Lung (tissue), 17 donors: ENCODE measurements at places on chromosomes 1 and 21. TPM values are rescaled to one million over a fixed set of nuclear protein-coding genes. Genes with fewer than 3 reads are reported as not detected.

The CD101 gene
- 17.8 TPM for polyA plus RNA-seq

DNA sequence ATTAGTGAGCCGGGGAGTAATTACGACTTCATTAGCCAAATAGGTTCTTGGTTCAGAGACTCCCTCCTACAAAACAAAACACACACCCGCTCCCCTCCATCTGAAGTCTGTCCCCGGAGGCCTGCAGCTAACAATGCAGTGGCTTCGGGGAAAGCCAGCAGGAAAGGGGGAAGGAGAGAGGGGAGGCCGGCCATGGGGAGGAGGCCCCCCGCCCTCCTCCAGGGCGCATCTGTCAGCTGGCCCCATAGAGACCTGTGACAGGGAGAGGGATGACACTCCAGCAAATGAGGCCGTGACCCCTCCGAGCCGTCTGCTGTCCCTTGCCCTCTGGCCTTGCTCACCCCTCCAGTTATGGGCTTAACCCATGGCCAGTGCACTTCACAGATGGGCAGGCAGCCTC is 12.1 kb upstream of the CNTN2 start:
- no peak for DNase-seq
- H3K36me3 ChIP-seq: no peaks in the 10 kb centered on the region
- H3K27me3 ChIP-seq: peaks cover 13% of the 10 kb centered on the region

- no peak for DNase-seq
- H3K27ac ChIP-seq: no peak overlapping the region
- no peaks in the 10 kb centered on the region for H3K36me3 ChIP-seq
Observed at GRCh38 chr1:116448785-116449385, 75.8 kb downstream of the ATP1A1 start.

DNA sequence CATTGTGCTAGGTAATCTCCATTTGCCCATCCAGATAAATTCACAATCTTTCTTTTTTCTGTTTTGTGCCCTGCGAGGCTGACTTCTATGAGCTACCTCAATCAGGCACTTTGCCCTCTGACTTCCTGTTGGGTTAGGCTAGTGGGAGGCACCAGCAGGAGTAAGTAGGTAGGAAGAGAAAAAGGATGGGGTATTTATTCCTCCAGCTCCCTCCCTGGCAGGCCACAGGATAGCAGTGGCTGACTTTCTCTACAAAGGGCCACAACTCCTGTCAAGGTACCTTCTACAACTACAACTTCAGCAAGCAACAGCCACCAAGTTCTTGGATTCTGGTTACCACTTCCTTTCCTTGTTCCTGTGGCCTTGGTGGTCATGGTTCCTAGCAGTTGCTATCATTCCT is 18.8 kb upstream of the GORAB start:
- no peak for DNase-seq
- no peaks in the 10 kb centered on the region for H3K4me1 ChIP-seq
- no peaks in the 10 kb centered on the region for H3K36me3 ChIP-seq
- H3K4me3 ChIP-seq: no peak overlapping the region
- no peak overlapping the region for H3K27ac ChIP-seq

GRCh38 chr21:45355573-45355972 is 49.4 kb upstream of the COL18A1 start:
- peaks cover 25% of the 10 kb centered on the region for H3K4me1 ChIP-seq
- peak; percentile 64 for DNase-seq
- H3K36me3 ChIP-seq: no peaks in the 10 kb centered on the region
- peaks cover under 1% of the 10 kb centered on the region for H3K27me3 ChIP-seq

- H3K27ac ChIP-seq: no peak overlapping the region
- H3K4me1 ChIP-seq: peaks cover 8% of the 10 kb centered on the region
- no peaks in the 10 kb centered on the region for H3K36me3 ChIP-seq
- DNase-seq: no peak
- H3K4me3 ChIP-seq: no peak overlapping the region
Observed at GRCh38 chr1:182087304-182087703, 25.8 kb upstream of the ZNF648 start.

DNA sequence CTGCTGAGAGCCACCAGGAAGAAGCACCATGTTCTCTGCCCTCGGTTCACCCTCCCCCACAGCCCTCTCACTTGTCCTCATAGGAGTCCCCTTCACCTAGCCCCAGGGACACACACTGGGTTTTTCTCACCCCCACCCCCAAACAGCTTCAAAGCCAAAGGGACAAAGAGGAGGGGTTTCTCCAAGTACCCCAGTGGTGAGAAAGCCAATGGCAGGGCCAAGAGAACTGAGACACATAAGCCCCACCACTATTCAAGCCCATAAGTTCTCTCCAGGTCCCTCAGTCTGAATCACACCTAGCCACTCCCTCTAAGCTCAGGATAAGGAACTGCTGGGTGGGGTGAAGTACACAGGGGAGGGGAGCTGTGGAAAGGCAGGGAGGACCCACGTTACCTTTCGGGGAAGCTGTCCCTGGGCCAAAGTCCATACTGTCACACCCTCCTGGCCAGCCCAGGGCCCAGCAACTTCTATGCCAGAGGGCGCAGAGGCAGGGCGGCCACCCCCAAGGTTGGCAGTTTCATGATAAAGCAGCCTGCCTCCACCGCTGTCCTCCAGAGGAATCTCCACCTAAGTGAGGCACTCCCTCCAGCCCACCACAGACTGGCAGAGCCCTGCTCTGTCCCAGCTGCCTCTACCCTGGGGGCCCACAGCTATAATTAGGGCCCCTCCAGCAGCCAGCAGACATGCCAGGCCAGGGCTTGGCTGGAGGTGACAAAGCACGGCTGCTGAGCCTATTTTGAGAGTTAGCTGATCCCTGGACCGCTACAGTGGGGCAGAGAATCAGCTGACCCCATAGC is 39.0 kb upstream of the PPP1R15B start:
- H3K4me1 ChIP-seq: peaks cover 5% of the 10 kb centered on the region
- no peak for DNase-seq
- peaks cover 4% of the 10 kb centered on the region for H3K36me3 ChIP-seq
- H3K27ac ChIP-seq: peak overlapping the region; percentile 84

DNA sequence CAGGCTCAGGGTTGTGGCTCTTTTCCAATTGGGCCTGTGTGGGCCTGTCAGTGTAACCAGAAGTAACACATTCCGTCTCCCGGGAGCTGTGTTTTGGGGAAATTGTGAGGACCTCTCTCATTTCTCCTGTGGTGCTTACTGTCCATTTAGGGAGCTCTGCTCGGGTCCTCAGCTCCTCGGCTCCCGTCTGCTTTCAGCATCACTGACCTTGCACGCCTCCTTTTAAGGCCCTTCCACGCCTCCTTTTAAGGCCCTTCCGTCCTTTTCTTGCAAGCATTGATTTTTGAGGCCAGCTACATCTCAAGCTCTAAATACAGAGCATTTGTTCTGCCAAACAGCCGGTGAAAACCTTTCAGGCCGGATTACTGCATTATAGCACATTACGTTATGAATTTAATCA is 9.7 kb downstream of the CA6 start:
- no peaks in the 10 kb centered on the region for H3K36me3 ChIP-seq
- DNase-seq: no peak
- H3K4me1 ChIP-seq: no peaks in the 10 kb centered on the region
- no peak overlapping the region for H3K27ac ChIP-seq
- no peaks in the 10 kb centered on the region for H3K27me3 ChIP-seq
- no peak overlapping the region for H3K4me3 ChIP-seq

GRCh38 chr1:181134543-181135436 is 46.3 kb downstream of the IER5 start:
- H3K4me3 ChIP-seq: no peak overlapping the region
- no peaks in the 10 kb centered on the region for H3K36me3 ChIP-seq
- peak overlapping the region; percentile 58 for H3K27ac ChIP-seq
- no peaks in the 10 kb centered on the region for H3K27me3 ChIP-seq
- no peak for DNase-seq

GRCh38 chr1:159945483-159946241 is at the start of gene IGSF9:
TSS of gene IGSF9 (minus strand) at chr1:159945613. CDS start at chr1:159943454, 2,159 bp downstream.
- DNase-seq: peak; percentile 95
- no peaks in the 10 kb centered on the region for H3K36me3 ChIP-seq
- H3K4me1 ChIP-seq: peaks cover 8% of the 10 kb centered on the region
